ENCODE measurements at places on chromosomes 4 and X.

DNA sequence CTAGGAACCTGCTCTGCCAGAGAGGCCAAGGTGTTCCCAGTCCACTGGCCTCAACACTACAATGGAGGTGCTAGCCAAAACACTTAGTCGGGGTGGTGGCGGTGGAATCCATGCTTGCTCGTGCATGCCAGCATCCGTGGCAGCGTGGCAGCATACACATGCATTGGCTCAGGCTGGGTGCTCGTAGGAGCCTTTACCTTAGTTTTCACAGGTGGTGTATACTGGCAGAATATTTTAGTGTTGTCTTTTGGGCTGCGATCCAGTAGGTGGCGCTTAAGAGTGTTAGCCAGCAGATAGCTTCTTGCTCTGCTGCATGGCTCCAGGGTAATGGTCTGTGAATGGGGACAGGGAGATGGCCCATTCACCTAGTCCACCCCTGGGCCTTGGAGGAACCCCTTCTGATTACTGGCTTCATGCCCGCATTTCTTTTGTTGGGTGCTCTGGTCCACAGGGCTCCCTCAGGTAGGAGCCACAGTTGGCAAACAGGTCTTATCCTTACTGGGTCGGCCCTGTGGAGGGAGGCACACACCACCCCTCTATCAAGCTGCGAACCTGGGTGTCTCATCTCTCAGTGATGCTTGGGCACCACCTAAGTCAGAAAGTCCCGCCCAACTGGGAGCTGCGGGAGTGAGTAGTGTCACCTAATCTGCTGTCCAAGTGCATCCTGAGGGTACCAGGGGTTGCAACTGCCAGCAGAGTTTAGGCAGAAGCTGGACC lies 40.0 kb downstream of the RIPPLY1 start:
- DNase-seq: no peak

DNA sequence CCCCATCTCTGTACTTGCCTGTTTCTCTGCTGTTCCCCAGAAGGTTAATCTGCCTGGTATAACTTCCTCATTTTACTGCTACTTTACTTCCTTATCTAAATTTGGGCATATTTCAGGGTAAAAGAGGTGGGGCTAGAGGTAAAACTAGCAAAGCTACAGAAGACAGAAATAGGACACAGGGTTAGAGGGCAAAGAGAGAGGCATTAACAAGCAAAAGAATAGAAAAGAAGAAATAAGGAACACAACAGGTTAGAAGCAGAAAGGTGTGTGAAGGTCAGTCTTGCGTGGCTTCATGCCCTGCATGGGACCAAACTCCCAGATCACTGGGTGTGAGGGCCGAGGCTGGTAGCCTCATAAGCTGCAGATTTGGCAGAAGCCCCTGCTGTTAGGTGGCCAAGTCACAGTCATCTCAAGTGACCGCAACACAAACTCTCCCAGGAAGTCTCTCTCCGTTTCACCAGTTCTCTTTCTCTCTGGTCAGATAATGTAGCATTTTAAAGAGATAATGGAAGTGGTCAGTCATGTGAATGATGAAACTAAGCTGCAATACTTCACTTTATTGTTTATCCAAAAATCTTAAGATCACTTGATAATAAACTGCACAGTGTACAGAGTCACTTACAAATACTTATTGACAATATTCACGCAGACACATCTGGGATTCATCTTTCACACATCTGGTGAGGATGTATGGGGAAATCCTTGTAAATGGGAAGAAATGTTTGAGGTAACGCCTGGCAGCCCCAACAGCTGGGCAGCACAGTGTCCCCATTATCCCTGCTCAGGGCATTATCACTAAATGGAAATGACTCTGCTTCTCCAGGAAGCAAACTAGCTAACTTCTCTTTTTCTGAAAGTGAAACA lies 16.4 kb downstream of the TMEM154 start:
- DNase-seq: no peak

GRCh38 chr4:2792711-2793585 lies at the start of gene SH3BP2:
Gene SH3BP2, plus strand, starts transcription at chr4:2793085. Its CDS starts 27,533 bp downstream, at chr4:2820618.
- peak; percentile 46 for DNase-seq

GRCh38 chrX:40474205-40474626 lies 106.6 kb upstream of the ATP6AP2 start:
- DNase-seq: no peak

DNA sequence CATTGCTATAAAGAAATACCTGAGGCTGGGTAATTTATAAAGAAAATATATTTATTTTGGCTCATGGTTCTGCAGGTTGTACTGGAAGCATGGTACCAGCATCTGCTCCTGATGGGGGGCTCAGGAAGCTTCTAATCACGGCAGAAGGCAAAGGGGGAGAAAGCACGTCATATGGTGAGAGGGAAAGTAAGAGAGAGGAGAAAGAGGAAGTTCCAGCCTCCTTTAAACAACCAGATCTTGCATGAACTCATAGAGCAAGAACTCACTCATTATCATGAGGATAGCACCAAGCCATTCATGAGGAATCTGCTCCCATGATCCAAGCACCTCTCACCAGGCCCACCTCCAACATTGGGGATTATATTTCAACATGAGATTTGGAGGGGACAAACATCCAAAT lies 125.0 kb upstream of the GRPR start:
- no peak for DNase-seq

GRCh38 chr4:1510931-1511330 lies 104.7 kb upstream of the NKX1-1 start:
- DNase-seq: no peak

- DNase-seq: no peak
These were observed 120.6 kb upstream of the MID1 start for GRCh38 chrX:10741003-10741402.

DNA sequence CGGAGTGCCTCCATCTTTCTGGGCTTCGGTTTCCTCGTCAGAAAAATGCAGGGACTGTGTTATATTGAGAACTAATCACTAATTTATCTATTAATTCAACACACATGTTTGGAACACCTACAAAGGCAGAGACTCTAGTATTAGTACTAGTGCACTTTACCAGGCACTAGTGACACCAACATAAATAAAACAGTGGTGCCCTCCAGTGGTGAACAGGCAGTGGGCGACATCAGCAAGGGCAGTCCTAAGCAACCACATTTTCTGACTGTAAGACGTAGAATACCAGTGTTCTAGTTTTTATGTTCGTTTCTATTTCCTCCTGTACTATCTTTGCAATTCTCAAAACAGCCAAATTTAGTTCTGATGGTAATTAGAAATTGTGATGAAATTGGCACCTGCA lies 69.1 kb upstream of the UCP1 start:
- DNase-seq: no peak

DNA sequence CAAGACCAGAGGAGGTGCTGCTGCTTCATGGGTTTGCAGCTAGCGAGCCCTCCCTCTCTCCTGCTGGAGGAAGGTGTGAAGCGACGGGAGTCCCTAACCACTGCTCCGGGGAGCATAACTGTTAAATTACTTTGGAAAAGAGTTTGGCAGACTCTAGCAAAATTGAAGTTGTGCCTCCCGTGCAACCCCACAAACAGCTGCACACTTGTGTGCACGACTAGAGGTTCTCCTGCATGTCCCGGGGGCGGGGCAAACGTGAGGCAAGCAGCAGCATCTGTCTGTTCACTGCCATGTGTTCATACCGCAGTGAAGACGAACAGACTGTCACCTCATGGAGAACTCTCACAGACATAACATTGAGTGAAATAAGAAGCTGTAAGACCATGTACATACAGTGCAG lies 34.5 kb downstream of the TNIP2 start:
- no peak for DNase-seq

GRCh38 chr4:59060895-59061294 lies 1950.7 kb upstream of the IGFBP7 start:
- DNase-seq: no peak

DNA sequence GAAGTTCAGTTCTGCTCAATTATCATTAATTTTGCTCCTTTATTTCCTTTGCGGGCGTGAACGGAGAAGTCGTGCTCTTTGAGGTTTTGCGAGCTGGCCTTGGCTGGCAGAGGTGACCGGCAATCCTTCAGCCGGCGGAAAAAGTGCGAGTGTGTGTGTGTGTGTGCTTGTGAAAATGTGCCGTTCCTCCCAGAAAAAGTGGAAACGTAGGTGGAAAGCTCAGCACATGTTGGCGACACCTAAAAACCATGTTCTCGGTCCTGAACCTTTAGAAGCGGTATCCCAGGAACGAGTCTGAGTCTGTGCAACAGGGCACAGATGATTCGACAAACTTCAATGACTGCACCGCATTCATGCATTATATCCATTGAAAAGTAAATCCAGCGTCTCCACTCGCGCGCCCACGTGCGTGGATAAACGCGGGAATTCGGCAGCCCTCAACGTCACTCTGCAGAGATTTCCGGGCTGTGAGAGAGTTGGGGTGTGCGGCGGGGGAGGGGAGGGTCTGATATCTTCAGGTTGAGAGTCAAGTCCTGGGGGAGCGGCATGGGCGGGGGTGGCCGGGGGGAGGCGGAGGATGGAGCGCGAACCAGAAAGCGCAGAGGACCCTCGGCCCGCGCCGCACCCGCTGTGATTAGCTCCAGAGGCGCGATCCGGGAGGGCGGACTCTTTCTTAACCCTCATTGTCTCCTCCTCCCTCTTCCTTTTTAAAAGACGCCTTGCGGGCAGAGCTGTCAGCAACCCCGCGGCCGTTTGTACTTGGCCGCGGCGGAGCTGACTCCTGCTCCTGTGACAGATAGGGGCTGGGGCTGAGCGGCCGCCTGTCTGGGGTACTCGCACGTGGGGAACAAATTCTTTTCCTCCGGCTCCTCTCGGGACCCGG lies at the start of gene SHISA3:
TSS of gene SHISA3 (plus strand) at position 737 of the 883 bp plus-strand sequence. CDS start 569 bp downstream, outside the sequence.
- no peak for DNase-seq

DNA sequence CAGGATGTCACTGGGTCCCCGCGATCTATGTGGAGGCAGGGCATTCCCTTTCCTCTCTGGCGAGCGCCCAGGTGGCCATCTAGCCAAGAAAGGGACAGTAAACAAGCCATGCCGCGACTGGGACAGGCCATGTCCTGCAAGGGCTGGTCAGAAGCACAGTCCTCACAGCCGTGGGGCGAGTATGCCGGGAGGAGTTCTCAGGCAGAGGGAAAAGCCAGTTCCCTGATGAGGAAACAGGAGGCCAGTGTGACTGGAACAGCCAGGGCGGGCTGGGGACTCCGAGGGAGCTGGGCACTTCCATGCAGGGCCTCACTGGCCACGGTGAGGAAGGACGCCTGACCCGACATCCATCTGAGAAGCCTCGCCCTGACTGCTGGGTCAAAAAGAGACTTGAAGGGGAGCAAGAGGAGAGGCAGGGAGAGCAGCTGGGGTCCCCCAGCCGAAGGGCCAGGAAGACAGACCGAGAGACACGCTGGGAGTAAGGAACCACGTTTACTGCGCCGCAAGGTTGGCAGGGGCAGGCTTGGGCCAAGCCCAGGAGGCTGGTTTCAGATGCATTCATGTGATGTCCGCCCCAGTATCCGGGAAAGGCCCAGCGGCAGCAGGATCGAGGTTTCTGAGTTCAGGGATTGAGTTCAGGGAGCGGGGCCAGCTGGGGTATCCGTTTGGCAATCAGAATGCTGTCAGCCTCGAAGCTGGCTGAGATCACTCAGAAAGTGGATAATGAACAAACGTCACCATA lies 15.0 kb downstream of the CFAP99 start:
- no peak for DNase-seq

DNA sequence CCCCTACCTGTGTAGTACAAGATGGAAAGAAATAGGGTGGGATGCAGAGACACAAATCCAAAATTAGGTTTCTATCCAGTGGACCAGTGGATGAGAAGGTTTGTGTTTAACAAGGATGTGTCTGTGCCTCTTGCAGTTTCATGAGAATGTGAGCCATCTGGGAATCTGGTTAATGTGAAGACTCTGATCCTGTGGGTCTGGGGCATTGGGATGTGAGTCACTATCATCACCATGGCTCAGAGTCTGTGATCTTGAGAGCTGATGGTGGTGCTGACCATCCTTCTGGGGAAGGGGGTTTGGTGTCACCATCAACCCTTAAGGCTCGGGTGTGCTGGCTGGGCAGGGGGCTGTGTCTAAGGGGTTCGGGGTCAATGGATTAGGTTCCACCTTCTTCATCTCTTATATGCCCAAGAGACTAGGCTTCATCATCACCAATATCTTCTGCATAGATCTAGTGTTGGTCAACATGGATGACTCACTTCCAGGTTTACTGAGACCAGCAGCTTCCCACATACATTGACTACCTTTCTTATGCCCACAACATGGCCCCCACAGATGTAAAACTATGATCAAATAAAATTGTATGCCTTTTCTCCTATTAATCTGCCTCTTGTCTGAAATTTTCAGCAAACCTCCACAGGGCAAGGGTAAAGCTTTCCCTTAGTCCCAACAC lies 65.7 kb upstream of the MID1 start:
- DNase-seq: no peak

GRCh38 chrX:102950908-102951866 lies 14.1 kb downstream of the RAB40AL start:
- DNase-seq: peak; percentile 27

DNA sequence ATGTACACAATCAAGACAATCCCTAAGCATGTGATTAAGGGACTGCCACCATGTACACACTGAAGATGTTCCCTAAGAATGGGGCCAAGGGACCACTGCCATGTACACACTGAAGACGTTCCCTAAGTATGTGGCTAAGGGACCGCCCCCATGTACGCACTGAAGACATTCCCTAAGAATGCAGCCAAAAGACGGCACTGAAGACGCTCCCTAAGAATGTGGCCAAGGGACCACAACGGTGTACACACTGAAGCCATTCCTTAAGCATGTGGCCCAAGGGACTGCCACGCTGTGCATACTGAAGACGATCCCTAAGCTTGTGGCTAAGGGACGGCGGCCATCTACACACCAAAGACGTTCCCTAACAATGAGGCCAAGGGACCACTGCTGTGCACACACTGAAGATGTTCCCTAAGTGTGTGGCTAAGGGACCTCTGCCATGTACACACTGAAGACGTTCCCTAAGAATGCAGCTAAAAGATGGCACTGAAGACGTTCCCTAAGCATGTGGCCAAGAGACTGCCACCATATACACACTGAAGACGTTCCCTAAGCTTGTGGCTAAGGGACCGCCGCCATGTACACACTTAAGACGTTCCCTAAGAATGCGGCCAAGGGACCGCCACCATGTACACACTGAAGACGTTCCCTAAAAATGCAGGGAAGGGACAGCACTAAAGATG lies 26.4 kb downstream of the DHRSX start:
- no peak for DNase-seq

DNA sequence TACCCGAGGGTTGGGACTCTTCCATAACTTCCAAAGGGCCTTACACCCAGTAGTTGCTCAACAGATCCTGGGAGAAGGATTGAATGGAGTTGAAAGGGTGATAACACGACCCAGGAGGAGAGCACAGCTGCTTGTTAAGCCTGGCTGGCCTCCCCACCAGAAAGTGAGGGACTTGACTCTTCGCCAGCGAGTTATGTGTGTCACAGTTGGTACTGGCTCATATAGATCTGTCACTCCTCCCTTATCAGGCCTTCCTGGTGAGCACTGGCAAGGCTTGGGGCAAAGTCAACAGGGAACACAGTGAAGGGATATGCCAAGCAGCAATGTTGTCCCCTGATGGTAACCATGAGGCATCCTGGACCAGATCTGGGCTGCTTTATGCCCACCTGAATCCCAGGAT lies 35.8 kb downstream of the APLN start:
- no peak for DNase-seq

- no peak for DNase-seq
These were observed 63.7 kb downstream of the MSX1 start for GRCh38 chr4:4923201-4923600.

- DNase-seq: no peak
These were observed 124.4 kb upstream of the SLC34A2 start for GRCh38 chr4:25531272-25531671.
